ENCODE measurements at places on chromosomes 11 and 22.

- DNase-seq, result no peak
Observed at GRCh38 chr11:31131760-31132159, 237.8 kb downstream of the DCDC1 start.

DNA sequence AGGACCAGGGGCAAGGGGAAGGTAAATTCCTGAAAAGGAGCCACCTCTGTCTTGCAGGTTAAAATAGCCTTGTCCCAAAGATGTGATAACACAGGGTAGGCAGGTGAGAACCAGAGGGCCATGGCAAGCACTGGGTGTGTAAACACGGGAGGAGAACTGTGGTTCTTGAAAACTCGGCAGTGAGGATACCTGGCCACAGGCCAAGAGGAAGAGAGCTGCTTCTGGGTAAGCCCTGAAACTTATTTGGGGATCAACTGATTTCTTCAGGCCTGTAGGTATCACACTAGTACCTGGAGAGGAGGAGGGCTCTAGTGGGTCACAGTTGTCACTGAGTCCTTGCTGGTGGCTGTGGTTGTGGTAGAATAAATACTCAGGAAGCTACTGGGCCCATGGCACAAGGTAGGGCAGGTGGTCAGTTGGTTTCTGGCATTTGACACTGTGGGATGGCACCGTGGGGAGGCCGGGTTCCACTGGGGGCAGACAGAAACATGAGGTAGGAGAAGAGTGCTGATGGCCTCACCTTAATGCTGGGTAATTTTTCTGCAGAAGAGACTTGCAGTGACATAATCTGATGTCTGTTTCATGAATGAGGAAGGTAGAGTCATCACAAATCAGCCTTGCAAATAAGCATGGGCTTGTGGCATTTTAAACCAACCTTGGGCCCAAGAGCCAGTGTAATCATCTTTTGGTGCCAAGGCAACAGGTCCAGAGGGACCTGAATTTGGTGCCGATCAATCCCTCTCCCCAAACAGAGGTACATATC is 22.0 kb downstream of the AMPD3 start:
- DNase-seq, result no peak

GRCh38 chr11:125210066-125210465 is 45.5 kb downstream of the PKNOX2 start:
- DNase-seq, result no peak

- no peak for DNase-seq
Observed at GRCh38 chr11:12429155-12429554, 51.8 kb downstream of the PARVA start.

- DNase-seq, result no peak
Observed at GRCh38 chr11:67027943-67028542, 5.1 kb downstream of the SYT12 start.

- DNase-seq, result no peak
Observed at GRCh38 chr11:44985721-44986120, 35.0 kb upstream of the TP53I11 start.

DNA sequence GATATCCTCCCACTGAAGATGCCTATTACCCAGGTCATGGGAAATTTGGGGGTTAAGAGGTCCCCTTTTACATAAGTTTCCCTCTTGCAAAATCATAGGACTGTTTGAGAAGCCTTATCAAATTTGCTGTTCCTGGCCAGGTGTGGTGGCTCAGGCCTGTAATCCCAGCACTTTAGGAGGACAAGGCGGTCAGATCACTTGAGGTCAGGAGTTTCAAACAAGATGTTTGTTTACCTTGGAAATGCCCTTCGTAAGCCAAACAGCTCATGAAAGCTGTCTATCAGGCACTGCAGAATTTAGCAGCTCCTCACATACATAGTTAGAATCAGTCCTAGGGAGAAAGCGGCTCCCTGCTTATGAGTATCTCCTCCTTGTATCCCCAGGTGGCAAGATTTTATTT is 4.9 kb upstream of the EI24 start:
- no peak for DNase-seq

- DNase-seq, result no peak
Observed at GRCh38 chr11:4680341-4680740, 17.3 kb downstream of the OR51E2 start.

DNA sequence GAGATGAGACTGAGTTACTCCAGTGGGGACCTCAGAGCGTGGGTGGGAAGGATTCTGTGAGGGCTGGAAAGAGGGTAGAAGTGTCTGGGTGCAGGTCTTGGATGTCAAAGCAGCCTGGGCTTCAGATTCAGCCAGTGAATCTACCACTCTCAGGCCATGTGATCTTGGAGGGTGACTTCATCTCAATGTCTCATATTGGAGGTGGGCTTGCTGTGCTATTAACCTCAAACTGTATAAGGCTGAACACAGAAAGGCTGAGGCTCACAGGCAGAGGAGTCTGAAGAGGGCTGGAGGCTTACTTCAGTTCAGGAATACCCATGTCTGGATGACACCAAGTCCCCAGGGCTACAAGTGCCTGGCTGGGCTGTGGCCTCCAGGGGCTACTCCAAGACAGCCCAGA is 63.4 kb downstream of the CSNK2A3 start:
- DNase-seq, result no peak

DNA sequence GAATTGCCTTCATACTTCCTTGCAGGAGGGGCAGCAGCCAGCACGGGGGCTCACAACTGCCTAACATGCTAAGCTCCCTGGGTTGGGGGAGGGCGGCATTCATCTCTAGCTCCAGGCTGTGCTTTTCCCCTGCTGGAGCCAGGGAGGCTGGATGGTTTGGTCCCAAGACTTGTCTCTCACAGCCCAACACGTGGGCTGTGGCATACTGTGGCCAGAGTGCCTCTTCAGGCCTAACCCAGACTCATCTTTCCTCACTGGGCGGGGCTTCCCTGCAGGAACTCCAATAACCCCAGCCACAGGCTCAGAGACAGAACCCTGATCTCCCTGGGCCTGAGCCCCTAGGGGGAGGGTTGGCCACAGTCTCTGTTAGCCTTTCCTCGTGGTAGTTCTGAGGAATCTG is 121.9 kb upstream of the PLET1 start:
- no peak for DNase-seq

DNA sequence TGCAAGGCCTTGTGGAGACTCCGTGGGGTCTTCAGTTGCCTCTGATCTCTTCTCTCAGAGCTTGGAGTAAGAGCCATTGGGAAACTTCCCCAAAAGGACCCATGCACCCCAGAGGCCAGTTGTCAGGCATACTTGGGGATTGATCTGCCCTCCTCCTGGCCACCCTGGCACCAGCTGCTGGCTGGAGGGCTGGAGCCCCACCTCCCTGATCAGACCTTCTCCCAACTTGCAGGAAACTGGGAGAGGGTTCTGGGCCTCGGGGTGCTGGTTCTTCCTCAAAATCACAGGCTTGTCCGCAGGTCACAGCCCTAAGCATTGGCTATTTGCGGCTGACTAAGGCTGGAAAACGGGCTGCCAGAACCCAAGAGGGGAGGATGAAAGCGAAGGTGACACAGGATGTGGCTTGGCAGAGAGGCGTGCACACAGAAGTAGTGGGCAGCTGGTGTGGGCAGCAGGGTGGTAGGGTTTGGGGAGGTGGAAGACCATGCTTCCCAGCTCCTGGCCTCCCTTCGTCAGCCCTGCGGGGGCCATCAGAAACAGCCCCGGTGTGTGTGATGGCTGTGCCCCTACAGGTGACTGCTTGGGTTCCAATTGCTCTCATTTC is 1.3 kb upstream of the DGKZ start:
- no peak for DNase-seq

DNA sequence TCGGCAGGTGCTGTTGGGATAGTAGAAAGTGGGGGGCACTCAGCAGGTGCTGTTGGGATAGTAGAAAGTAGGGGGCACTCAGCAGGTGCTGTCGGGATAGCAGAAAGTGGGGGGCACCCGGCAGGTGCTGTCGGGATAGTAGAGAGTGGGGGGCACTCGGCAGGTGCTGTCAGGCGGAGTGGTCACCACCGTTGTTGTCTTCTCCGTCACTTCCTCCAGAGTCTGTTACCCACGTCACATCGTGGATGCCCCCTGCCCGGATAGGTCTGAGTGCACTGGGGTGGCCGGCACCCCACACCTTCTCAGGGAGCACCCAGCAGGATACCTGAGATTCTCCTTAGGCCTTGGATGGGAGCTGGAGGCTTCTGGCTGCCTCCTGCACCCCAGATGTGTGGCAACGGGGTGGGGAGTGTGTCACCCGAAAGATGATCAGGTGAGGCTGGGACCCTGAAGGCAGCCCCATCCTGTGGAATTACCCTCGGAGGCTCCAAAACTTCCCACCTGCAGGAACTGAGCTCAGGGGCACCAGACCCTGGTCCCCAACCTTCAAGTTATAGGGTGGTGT is 24.1 kb upstream of the KRTAP5-7 start:
- DNase-seq, result no peak

DNA sequence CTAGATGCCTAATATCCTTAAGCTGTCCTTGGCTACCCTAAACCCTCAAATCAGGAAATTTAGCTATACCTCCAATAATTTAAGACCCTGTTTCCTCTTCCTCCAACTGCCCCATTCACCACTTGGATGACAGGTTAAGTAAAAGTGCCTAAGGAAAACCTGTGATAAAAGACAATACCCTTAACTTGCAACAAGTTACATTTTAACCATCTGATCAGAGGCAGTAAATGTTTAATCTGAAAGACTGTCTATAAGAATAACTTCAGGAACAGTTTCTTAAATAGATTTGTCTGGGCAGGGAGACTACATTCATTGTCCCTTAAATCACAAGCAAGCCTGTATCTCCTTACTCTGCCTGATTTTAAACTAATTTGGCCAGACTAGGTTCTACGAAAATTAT is 129.1 kb downstream of the APOL5 start:
- DNase-seq, result no peak

- DNase-seq, result no peak
Observed at GRCh38 chr22:38071421-38072321, 12.3 kb downstream of the SLC16A8 start.

GRCh38 chr22:41762980-41763779 is 37.3 kb upstream of the CCDC134 start:
- DNase-seq, result no peak

GRCh38 chr22:39298241-39298987 is 21.0 kb downstream of the RPL3 start:
- no peak for DNase-seq

GRCh38 chr11:58719406-58720117 is 12.2 kb downstream of the GLYAT start:
- no peak for DNase-seq

DNA sequence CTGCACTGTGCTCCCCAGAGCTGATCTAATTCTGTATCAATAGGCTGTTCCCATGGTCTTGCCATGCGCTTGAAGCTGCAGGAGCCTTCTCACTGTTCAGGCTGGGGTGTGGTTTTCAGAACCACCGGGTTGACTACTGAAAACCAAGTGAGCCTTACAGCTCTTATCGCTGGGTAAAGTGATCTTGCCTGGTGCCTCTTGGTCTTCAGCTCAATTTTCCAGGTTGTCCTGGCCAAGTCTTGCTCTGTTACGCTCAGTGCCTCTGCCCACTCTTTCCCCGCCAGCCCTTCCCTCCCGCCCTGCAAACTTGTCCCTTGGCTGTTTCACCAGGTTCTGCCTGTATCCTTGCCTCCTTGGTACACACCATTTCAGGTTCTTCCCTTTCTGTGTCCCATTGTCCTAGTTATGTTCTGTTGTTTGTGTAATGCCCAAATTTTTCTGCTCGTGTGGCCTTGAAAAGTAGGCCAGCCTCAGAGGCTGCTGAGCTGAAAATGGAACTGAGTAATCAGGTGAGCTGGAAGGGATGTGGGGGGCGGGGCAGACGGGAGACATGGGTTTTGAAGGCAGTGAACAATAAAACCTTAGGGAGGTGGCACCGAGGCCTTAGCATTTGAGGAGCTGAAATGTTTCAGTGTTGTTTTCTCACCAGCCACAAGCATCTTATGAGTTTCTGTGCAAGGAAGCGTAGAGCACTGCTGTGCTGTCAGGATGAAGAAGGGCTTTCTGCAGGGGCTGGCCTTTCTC is 11.2 kb downstream of the PEX26 start:
- no peak for DNase-seq

DNA sequence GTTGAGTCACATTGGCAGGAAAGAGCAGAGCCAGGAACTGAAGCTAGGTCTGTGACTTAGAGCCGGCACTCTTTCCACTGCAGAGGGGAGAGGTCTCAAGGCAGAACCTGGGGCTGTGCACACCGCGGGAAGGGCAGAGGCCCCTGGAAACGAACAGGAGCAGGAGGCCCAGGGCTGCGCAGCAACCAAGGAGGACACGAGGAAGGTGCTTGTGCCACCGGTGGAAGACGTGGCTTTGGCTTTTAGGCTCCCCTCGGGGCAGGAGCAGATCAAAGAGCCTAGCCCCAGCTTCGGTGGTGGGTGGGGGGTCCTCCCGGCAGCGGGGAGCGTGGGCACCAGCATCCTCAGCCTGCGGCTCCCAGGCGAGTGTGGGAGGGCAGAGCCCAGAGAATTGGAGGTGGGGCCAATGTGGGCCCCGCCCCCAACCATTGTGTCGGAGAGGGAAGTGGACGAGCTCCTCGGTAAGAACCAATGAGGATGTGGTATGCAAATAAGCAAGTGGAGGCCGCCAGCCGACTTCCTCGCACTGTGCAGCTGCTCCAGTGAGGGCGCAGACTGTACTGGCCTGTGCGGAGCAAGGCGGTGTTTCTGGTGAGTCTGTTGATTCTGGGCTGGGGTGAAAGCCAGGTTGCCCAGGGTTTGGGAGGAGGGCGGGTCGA is at the start of gene CCDC116:
TSS of gene CCDC116 (plus strand) at position 524 of the 659 bp plus-strand sequence. CDS start 422 bp downstream, outside the sequence.
- DNase-seq, result no peak

- DNase-seq, result no peak
Observed at GRCh38 chr11:133865466-133865865, 20.2 kb upstream of the SPATA19 start.

GRCh38 chr11:14021738-14022137 is 59.2 kb downstream of the SPON1 start:
- DNase-seq, result no peak

- DNase-seq, result no peak
Observed at GRCh38 chr11:10597877-10598351, 29.4 kb upstream of the LYVE1 start.

DNA sequence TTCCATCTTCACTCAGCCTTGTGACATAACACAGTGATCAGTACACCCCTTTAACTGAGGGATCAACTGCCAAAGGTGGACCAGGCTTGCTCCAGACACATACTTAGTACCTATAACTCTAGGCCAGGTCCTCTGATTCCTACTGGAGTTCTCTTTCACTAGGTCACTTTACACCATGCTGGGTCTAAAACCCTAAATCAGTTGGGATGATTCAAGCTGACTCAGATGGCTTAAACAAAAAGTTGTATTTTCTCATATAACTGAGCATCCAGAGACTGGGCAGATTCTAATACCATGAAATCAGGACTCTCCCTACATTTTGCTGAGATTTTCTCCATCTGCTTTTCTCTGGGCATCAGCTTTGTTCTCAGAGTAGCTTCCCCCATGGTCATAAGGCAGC is 26.0 kb upstream of the FLI1 start:
- no peak for DNase-seq

DNA sequence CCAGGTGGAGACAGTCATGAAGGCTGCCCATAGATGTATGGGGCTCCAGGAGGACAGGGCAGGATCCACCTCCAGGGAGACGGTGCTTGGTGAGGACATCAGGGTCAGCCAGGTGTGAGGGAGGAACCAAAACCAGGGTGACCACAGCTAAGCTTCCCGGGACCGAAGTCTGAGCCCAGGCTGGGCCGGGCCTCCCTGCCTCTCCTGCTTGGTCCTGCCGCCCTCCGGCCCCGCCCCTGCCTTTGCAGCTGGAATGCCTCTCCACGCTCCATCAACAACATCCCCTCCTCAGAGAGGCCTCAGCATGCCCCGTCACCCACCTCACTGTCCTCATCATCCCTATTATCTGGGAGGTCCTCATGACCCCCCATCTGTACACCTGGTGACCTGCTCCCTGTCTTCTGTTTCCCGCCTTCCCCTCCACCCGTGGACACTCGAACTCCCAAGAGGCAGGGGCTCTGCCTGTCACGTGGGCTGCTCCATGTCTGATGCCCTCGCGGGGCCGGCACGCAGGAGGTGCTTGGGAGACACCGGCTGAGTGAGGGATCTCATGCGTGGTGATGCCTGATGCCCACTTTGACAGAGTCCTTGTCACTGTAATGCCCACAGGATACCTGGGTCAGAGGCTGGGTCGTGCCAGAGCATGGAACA is 59.4 kb downstream of the RTL6 start:
- no peak for DNase-seq

Measured in brain pericyte (primary cell).